Stimulated activated CD4-positive, alpha-beta T cell treated with anti-CD3 and anti-CD28 coated beads, Interleukin-4, amount 100 ng/mL, for 48 hours (primary cell): ENCODE measurements at places on chromosomes 1 and 21.

- DNase-seq, result no peak
Observed at GRCh38 chr1:206495011-206495461, 12.3 kb upstream of the RASSF5 start.

DNA sequence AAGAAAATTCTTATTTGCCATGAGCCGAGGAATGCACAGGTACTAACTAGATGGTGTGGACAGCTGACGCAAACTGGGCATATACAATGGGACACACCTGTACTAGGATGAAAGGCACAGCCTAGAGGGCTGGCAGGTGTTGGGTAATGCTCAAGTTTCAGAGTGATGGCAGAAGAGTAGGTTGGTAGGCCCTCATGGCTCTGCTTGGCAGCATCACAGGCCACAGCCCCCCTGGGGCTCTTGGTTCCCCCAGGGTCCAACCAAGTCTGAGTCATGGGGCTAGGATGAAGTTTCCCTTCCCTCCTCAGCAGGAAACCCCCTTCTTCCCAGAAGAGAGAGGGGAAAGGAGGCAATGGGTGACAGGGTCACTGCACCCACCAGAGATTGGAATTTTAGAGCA is 35.2 kb downstream of the SPEN start:
- DNase-seq, result no peak

- no peak for DNase-seq
Observed at GRCh38 chr21:45373991-45374816, 30.8 kb upstream of the COL18A1 start.

DNA sequence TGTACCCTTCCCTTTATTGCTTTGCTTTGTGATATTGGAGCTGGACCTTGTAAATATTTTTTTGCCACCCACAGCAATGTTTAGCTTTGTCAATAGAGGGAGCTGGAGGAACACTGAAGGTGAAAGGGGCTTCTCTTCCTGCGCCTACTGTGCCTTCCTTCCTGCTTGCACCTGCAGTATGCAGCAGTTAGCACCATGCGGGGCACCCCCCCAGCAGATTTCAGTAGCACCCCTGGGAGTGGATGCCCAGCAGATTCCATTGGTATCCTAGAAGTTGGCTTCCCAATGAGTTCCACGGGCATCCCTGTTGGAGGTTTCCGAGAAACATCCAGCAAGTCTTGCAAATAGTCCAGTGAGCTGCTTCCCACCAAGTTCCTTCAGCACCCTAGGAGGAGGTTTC is 25.6 kb downstream of the S100A10 start:
- no peak for DNase-seq

DNA sequence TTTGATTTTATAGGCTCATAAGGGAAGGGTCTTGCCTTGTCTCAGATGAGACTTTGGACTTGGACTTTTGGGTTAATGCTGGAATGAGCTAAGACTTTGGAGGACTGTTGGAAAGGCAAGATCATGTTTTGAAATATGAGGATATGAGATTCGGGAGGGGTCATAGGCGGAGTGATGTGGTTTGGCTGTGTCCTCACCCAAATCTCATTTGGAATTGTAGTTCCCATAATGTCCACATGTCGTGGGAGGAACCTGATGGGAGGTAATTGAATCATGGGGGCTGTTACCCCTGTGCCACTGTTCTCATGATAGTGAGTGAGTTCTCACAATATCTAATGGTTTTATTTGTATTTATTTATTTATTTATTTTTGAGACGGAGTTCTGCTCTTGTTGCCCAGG is 6.9 kb upstream of the CSDE1 start:
- DNase-seq, result no peak

DNA sequence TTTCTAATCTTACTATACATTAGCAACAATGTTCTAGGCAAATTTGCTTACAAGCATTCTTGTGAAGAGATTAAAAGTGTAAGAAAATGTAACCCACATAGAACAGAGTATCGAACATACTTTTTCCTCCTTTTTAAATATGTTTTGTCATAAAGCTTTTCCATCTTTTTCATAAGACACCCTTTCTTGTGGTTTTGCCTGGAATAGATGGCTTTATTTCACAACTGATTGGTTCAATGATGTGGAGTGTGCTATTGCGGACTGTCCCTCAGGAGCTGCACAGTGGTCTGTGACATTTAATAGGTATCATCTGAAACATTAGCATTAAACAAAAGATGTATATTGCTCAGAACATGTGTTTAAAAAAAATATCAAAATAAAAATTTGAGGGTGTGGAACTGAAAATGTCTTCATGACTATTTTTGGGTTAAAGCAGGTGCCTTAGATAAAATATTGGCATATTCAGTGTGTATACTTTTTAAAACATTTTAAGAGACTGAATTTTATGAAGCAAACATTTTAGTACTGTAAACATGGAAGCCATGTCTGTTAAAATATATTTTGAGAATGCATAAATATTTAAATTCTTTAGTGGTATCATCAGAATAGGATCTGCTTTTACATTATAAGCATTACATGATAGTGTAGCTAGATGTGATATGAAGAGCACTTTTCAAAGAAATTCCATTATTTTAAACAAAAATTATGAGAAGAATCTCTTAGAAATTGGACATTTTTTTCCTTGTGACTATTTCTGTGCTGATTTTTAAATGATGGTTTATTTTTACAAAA is 48.3 kb upstream of the C1orf146 start:
- DNase-seq, result no peak

DNA sequence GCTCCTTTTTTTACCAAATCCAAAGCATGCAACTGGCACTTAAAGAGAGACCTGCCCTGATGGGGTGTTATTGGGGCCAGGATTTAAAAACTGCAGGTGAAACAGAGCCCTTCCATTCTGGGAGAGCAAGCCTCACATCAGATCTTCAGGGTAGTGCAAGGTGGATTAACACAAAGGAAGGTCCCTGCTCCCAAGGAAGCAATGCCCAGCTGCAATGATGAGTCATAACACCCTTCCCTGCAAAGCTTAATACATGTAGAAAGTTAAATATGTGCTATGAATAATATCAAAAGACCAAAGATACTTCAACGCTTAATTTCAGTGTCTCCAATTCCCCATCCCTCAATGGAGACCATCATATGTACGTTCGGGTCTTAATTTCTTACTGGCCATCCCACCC is 508.0 kb downstream of the OMA1 start:
- DNase-seq, result no peak

DNA sequence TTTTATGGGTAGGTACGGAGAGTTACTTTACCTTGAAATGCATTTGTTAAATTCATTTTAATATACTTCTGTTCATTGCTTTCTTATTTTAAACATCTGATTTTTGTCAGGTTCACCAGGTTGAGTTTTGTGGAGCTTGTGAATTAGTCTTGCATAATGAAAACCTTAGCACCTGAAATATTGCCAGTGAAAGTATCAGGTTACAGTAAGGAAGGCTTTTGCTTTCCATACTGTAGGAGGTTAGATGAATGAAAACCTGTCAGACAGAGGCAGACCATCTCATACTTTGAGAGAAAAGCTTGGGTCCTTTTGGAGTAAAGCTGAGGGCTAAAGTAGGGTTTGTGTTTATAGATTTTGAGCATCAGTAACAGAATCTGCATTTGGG is 34.7 kb downstream of the THRAP3 start:
- DNase-seq, result no peak

DNA sequence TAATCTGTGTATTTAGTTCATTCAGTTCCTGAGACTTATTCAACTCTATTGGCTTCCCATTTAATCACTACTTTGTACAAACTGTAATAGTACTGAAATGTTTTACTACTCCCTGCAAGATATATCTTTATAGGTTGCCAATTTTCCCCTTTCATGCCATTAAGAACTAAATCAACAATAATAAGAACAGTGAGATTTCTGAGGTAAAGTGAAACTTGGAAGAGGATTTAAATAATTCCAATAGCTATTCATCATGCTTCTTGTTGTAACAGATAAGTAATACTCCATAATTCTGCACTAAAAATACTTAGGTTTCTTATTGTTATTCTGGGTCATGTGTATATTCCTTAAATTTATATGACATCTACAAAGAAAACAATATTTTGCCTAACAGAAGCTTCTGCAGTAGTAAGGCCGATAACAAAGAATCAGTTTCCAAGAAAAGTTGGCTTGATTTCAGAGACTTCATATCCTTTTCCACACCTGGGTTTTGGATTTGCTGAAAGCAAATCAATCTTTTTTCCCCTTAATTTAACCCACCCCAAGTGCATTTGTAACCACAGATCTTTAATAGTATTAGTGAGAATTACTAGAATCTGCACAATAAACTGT is 258.3 kb downstream of the FAF1 start:
- DNase-seq, result no peak

- DNase-seq, result no peak
Observed at GRCh38 chr1:204172404-204173029, 6.4 kb upstream of the REN start.

DNA sequence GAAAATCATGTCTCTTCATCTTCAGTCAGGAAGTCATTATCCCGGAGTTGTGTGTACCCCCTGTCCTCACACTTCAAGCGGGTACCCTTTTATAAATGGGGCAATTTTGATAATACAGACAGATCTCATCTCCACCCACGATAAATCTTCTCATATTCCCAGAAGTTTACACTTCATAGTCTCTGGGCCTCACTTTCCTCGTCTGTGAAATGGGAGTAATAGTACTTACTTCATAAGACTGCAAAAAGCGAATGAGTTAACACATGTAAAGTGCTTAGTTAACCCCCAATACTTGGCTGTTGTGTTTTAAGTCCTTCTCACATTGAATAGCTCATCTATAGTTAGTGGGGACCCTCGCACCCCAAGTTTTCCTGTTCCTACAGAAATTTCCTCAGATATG is 820 bp downstream of the NUP210L start:
- DNase-seq, result no peak
